ENCODE measurements at places on chromosomes 6 and 20.

- DNase-seq = no peak
Measured at GRCh38 chr6:152474354-152474753, 162.8 kb downstream of the SYNE1 start.

DNA sequence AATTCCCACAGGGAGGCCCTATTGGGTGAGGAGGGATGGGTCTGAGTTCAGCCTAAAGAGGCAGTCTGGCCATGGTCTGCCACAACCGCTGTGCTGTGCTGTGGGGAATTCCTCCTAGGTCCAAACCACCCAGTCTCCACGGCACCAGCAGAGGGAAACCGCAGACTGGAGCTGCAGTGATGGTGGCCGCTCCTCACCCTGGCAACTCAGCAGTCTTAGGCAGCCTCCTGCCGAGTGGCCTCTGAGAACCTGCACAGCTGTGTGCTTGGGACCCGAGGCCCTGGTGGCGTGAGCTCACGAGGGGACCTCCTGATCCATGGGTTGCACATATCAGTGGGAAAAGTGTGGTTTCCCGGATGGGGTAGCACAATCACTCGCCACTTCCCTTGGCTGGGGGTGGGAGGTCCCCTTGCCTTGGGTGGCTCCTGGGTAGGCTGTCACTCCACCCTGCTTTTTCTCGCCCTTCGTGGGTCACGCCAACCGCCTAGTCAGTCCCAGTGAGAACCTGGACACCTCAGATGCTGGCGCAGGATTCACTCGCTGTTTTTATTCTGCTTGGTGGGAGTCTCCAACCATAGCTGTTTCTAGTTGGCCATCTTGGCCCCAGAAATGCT lies 242.2 kb downstream of the CDH26 start:
- no peak for DNase-seq

- DNase-seq = no peak
Measured at GRCh38 chr6:37555040-37555781, 55.5 kb upstream of the CCDC167 start.

DNA sequence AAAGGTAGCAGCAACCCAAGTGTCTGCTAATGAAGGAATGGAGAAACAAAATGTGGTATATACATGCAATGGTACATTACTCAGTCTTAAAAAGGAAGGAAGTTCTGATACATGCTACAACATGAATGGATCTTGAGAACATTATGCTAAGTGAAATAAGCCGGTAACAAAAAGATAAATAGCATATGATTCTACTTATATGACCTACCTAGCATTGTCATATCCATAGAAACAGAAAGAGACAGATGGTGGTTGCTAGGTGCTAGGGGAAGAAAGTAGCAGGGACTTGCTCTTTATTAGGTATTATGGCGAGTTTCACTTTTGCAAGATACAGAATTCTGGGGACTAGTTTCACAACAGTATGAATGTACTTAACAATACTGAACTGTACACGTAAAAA lies 46.6 kb downstream of the UBR2 start:
- no peak for DNase-seq

DNA sequence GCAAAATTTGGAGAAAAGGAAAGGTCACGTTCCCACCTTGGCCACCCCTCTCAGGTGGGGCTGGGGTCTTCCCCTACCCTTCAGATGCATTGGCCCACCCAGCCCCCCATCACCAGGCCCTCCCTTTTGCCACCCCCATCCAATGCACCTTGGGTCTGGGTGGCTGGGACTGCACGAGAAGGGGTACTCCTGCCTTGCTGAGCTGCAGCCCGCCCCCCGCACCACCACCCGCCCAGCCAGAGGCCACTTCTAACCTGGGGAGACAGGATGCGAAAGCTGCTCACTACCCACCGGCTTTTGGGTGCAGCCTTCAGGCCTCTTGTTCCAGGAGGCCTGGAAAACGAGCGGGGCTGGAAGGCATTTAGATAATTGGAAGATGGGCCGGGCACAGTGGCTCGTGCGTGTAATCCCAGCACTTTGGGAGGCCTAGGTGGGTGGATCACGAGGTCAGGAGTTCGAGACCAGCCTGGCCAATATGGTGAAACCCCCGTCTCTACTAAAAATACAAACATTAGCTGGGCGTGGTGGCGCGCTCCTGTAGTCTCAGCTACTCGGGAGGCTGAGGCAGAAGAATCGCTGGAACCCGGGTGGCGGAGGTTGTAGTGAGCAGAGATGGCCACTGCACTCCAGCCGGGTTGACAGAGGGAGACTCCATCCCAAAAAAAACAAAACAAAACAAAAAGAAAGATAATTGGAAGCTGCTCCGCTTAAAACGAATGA lies 1.2 kb upstream of the CDC25B start:
- DNase-seq = no peak

DNA sequence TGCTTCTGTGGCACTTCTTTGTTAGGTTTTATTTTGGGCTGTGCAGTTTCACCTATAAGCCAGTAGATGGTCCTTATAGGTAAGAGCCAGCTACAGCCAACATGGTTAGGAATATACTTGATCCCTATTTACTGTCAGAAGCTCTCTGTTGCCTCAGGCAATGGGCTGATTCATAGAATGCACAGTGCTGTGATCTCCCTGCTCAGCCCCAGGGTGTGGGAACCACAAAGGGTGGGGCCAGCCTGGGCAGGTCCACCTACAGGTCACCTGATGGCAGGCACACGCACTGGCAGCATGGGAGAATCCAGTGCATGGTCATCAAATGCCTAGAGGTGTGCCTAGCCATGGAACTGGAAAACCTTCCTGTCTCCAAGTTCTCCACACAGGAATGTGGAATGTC lies 191.9 kb downstream of the MOXD1 start:
- no peak for DNase-seq

DNA sequence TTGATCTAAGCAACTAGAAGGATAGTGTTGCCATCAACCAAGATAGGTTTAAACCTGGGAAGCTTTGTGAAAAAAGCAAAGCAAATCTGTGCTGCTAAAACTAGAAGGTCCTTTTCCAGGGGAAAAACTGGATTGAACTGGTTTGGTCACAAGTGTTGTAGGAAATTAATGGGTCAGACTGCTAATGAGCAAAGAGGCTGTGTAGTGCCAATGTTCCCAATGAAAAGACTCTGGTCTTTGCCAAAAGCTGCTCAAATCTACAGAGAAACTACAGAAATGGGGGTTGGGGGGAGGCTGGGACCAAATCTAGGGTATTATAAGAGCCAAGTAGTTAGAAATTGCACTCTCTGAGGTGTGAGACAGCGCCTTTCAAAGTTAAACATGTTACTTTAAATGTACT lies 85.0 kb downstream of the PLCG1 start:
- no peak for DNase-seq

GRCh38 chr6:26360451-26361416 lies 4.3 kb upstream of the BTN3A2 start:
- DNase-seq = no peak

Data from activated CD8-positive, alpha-beta memory T cell treated with anti-CD3 and anti-CD28 coated beads, Interleukin-2, amount 50 U/mL, for 48 hours (primary cell).